Frontal cortex (tissue), 4 donors: ENCODE measurements at places on chromosomes 2 and 18. TPM values are rescaled to one million over a fixed set of nuclear protein-coding genes. Genes with fewer than 3 reads are reported as not detected.

Gene ABCB11
- under 0.01 TPM for total RNA-seq

Gene HMSD
- total RNA-seq: not detected

Gene PPP1CB
- 428 TPM for total RNA-seq

Gene MALL
- 2.9 TPM for total RNA-seq

Gene ALLC
- total RNA-seq: under 0.01 TPM

Gene NCOA1
- 150 TPM for total RNA-seq

Gene SLC14A1
- 3.7 TPM for total RNA-seq

Gene TFCP2L1
- total RNA-seq: under 0.01 TPM

Gene EIF5B
- total RNA-seq: 13.0 TPM

Gene IL37
- not detected for total RNA-seq

Gene CFC1
- total RNA-seq: 0.41 TPM

Gene ITGA6
- 26.5 TPM for total RNA-seq

Gene DYSF
- total RNA-seq: 0.82 TPM

Gene GKN1
- total RNA-seq: not detected

Gene MFSD2B
- total RNA-seq: 0.41 TPM

Gene FOXD4L1
- total RNA-seq: 0.41 TPM

Gene PRSS56
- total RNA-seq: under 0.01 TPM

Gene LANCL1
- 68.1 TPM for total RNA-seq

Gene AMER3
- total RNA-seq: 44.0 TPM

Gene GREB1
- total RNA-seq: 3.7 TPM

Gene ALKAL2
- total RNA-seq: 2.0 TPM

Gene GPR55
- total RNA-seq: not detected

Gene CHRND
- not detected for total RNA-seq

Gene TAF4B
- total RNA-seq: 2.0 TPM

Gene FTCDNL1
- 2.0 TPM for total RNA-seq

Gene ERFE
- total RNA-seq: 0.82 TPM

Gene NT5C1B
- total RNA-seq: not detected

Gene ESPNL
- total RNA-seq: under 0.01 TPM
